ENCODE measurements at places on chromosomes 1 and 21.
A peak's percentile ranks its signal among the peaks of the same experiment; 100 is the strongest.

DNA sequence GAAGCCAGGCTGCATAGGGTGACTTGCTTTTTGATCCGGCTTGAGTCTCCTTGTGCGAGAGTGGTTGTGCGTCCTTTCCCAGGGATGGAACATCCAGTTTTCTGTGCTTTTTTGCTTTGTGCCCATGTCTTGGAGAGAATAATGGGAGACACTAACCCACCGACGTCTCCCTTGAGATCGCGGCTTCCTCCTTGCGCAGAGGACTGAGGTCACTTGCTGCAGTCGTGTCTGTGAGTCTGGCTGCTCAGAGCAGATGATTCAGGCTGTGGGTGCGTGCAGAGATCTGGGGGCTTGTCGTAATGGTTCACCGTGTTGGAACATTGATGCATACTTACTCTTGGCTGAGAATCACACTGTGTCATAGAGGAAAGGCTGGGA is 164.5 kb upstream of the CACNA1E start:
- DNase-seq: no peak

GRCh38 chr1:93704052-93704451 is 22.4 kb upstream of the BCAR3 start:
- no peak for DNase-seq

DNA sequence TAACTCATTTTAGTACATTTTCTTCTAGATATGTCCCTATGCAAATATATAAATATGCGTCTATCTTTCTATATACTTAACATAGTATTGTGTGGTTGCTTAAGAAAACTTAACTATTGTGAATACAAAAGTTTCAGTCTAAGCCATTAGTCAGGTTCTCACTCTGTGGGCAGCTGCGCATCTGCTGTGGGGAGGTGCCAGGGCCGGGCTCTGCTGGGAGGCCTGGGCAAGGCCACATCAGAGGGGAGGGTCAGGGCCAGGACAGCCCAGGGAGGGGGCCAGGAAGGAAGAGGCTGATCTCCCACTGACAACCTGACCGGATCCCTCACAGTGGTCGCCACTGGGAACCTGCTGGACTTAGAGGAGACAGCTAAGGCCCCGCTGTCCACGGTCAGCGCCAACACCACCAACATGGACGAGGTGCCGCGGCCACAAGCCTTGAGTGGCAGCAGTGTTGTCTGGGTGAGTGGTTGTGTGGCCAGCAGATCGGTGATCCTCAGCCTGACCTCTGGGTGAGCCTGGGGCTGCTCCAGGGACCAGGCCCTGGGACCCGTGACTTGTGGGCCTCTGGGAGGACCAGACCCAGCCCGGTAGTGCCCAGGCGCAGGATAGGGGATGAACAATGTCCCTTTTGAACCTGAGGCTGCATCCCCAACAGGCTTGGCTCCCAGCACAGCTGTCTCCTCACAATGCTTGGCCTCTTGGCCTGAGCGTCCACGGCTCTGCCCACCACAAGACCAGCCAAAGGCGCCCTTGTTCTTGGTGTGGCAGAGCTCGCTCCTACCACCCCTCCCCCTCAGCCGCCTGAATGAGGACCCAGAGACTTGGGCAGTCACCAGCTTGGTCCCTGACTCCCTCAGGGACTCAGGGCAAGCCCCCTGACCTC is 20.2 kb downstream of the LDLRAP1 start:
- DNase-seq: no peak

- no peak for DNase-seq
Measured at GRCh38 chr1:56395776-56396175, 183.6 kb downstream of the PLPP3 start.

GRCh38 chr1:207933205-207933800 is 22.4 kb upstream of the CD34 start:
- no peak for DNase-seq

DNA sequence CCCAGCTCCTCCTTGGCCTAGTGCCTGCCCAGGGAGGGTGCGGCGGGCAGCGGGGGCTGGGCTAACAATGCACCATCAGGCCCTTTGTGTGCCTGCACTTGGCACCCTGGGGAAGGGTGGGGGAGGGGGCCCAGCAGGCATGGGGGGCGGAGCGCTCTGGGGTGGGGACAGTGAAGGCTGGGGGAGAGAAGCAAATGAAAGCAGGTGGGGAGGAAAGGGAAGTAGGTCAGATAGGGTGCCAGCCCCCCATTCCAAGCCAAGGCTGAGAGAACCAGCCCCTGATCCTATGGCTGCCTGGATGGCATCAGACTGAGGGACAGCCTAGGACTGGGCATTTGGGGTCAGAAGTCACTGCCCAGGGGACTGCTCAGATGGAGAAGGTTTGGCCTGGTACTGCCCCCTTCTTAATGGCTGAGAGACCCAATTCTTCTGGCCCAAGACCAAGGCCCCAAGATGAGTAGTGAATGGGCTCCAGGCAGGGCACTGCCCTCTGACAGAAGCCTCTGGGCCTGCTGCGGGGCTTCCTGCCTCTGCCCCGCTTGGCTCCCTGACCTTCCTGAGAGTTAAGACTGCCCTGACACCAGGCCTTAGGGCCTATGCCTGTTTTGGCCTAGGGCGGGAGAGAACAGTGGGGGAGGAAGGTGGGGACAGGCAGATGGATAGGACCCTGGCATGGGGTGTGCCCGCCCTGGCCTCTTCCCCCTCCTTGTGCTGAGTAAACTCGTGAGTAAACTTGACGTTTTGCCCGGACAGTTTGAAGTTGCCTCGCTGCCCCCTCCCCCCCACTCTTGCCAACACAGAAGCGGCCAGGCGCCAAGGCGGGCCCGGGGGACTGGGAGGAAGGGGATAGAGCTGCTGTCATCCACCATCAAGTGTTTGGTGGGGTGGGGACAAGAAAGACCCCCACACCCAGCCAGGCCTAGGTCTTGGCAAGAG is 2.7 kb downstream of the ZBTB7B start:
- no peak for DNase-seq

- no peak for DNase-seq
Measured at GRCh38 chr1:187374082-187374481, 545.3 kb downstream of the PLA2G4A start.

GRCh38 chr1:3504822-3505153 is 50.3 kb downstream of the ARHGEF16 start:
- DNase-seq: no peak

DNA sequence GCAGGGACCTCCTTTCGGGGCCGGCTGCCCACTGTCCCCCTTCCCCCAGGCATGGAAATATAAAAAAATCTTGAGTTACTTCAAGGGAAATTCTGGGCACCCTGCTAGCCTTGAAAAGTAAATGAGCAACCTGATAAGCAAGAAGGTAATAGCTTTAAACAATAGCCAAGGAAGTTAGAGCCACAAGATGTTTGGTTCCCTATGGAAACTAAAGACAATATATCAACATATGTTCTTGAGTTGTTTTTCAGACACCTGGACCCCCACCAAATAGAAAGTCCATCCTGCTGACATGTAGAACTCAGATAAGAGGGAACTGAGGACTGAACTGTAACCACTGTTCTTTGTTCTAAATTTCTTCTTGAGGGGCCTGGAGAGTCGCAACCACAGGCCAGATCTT is 19.3 kb upstream of the SLC35A3 start:
- no peak for DNase-seq

DNA sequence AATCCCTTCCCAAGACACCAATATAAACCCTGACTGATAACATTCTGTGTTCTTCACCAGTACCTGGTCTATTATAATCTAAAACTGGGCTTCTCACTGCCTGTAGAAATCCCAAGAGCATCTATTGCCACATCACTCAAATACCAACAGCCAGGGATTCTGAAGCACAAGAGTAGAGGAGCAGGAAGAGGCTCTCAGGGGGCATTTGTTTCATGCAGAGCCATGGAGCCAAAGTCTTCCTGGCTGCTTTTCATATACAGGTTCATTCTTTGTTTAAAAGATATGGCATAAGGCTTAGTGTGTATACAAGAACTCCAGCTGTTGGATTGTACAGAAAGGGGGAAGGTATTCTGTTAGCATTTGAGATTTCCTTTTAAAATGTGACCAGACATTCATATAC is 38.2 kb upstream of the USH2A start:
- no peak for DNase-seq

- DNase-seq: no peak
Measured at GRCh38 chr1:182255494-182255893, 136.1 kb downstream of the GLUL start.

- no peak for DNase-seq
Measured at GRCh38 chr1:4603295-4604110, 50.9 kb upstream of the AJAP1 start.

DNA sequence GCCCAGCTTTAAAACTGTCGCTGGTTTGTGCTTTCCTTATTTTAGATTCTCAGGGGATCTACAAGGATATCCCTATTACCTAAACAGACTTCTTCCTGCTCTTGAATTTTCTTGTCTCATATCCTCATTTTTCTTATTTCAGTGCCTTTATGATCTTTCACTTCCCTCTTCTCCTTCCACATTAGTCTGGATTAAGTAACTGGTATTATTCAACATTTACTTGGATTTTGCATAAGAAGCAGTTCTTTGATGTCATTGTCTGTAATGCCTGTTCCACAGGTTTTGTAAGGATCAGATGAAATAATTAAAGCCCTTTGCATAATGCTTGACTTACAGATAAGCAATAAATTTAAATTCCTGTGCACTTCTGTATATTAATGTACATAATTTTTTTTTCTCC is 26.5 kb downstream of the CXADR start:
- no peak for DNase-seq

DNA sequence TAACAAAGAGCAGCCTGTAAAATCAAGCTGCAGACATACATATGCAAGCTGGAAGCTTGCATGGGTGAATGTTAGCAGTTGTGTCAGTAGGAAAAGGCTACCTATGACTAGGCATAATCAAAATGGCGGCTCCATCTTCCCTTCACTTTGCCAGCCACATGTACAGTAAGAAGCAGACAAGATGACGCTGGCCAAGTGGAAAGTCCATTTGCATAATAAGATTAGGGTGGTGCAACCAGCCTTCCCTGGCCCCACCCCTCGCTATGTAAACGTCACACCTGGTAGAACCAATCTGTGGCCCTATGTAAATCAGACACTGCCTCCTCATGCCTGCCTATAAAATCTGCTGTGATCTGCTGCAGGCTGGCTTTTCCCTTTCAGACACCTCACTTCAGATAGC is 171.9 kb upstream of the USP25 start:
- no peak for DNase-seq

DNA sequence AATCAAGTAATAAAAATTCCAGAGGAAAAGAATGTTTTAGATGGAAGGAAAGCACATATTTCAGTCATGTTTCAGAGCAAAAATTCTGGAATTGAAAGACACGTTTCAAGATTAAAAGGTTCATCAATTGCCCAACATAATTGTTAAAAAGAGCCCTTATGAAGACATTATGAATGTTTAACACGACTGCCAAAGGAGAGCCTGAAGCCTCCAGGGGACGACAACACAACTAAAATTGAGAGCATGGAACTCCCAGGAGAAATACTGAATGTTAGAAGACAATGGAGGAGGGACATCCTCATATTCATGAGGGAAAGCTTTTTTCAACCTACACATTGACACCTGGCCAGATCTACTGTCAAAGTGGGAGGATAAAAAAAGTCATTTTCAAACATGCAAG is 16.0 kb downstream of the OR2T11 start:
- peak; percentile 52 for DNase-seq

- no peak for DNase-seq
Measured at GRCh38 chr1:212310383-212310782, 25.2 kb downstream of the PPP2R5A start.

- no peak for DNase-seq
Measured at GRCh38 chr1:89523572-89524368, 859 bp upstream of the LRRC8B start.

GRCh38 chr1:222373216-222373615 is 174.7 kb downstream of the HHIPL2 start:
- no peak for DNase-seq

- DNase-seq: no peak
Measured at GRCh38 chr1:240511789-240512188, 100.2 kb downstream of the GREM2 start.

DNA sequence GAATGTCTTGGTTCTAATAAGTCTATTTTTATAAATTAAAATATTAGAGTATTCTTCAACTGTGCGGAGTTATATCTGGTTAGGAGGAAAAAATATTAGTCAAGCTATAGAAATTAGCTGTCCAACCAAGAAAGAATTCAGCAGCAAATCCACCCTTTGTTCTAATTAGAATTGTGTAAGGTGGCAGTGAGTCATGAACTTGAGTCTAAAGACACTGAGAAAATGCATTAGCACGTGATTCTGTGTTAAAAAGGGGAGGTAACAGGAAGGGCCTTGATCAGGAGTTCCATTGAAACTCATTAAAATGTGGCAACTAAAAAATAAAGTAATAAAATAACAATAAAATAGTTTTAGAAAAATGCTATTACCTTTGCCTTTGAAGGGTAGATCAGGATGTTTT is 398.2 kb upstream of the RGS18 start:
- no peak for DNase-seq

DNA sequence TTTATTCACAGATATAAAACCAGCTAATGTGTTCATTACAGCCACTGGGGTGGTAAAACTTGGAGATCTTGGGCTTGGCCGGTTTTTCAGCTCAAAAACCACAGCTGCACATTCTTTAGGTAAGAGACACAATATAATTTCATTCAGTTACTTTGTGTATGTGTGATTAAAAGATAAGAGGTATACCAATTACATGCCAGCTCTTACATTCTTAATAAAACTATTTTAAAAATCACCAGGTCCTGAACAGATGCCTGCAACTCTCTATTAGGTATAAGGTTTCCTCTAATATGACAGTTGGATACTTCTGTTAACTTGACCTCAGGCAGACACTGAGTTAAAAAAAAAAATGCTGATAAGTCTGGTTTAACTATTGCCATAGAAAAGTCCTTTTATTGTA is 122.1 kb downstream of the NEK7 start:
- no peak for DNase-seq

DNA sequence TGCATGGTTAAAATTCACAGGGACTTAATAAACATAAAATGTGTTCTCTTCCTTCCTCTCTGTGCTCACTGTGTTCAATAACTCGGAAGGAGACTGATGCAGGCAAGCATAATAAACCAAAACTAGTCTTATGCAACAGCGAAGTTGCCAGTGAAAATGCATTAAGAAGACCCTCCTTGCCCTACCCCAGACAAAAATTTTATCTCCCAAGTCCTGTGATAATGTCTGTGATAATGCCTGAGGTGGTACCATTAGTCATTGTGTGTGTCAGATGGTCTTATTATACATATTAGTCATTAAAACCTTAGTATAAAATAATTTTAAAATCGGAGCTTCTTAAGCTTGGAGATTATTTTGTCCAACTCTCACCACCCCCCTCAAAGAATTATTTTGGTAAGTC is 97.8 kb downstream of the NGF start:
- DNase-seq: no peak
